GM13977 (cell line): ENCODE measurements at places on chromosomes 11 and 22.

DNA sequence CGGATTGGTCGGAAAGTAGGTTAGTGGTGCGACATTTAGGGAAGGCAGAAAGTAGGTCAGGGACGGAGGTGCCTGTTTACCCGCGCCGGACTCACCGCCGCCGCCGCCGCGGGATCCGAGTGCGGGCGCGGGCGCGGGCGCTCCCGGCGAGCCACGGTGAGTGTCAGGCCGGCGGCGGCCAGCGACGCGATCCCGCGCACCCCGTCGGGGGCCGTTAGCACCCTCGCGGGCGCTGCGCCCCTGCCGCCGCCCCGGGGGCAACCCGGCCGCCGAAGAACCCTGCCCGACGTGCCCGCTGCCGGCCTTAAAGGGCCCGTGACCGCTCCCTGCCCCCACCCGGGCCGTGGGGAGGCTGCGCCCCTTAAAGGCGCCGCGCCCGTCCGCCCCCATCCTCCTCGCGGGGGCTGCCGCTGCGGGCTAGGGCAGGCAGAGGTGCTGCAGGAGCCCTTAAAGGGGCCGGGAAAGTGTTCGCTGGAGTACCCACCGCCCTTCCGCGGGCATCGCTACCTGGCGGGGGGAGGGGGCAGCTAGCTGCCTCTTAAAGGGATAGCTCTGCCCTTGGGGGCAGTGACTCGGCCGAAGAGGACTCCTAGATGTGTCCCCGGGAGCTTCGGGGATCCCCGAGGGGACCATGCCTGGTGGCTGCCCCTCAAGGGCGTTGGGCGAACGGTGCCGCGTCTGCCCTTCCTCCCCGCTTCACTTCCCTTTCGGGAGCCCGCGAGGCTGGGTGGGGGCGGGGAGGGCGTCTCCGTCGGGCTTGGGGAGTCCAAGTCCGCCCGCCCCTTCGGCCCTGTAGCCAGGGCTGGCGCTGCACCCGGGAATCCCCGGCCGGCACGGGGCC is at the start of gene BMAL1:
Gene BMAL1 (plus strand): TSS at position 23 of the 841 bp plus-strand sequence. CDS start 76,519 bp downstream, outside the sequence.
- peak; percentile 54 for DNase-seq

GRCh38 chr11:69711822-69712801 is 8.3 kb upstream of the FGF19 start:
- no peak for DNase-seq

DNA sequence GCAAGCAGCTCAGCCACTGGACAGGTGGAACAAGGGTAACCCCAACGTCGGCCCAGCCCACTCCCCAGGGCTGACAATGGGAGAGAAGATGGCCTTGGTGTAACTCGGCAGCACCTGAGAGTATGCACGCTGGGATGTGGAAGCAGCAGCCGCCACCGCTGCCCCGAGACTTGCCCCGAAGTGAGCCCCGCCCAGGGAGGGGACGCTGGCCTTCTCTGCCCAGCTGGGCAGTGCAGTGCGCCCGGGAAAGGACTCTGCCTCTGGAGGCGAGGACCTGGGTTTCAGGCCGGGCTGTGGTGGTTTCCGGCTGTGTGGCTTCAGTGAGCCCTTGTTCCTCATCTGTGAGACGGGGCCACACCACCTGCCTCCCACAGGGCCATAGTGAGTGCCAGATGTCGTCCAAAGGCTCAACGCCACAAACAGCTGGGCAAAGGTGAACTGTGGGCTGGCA is 8.6 kb upstream of the POLDIP3 start:
- DNase-seq = no peak

GRCh38 chr11:67636962-67637361 is 2.6 kb downstream of the TBX10 start:
- DNase-seq = no peak

DNA sequence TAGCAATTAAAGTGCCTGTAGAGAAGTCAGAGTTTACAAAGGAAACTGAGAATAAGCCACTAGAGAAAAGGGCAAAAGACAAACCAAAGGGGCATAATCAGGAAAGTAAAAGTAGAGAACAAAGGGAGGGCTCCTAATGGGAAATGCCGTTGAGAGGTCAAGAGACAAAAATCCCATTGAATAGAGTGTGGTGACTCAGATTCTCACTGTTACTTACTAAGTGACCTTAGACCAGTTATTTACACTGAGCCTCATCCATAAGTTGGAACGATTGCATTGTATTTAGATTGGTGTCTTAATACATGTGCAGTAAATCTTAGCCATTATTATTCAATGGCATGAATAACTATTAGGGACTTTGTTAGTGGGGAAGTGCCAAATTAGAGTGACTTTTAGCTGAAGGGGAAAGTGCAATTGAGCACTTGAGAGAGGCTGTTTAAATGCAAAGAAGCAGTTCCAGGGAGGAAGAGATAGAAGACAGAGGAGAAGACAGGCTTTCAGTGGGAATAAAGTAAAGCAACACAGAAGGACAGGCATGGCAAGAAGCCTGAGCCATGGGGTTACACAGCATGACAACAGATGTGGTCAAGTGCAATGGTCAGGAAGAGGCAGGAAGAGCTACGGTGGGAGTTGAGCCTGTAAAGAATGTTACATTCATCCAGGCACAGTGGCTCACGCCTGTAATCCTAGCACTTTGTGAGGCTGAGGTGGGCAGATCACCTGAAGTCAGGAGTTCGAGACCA is 82.6 kb downstream of the UBASH3B start:
- no peak for DNase-seq

DNA sequence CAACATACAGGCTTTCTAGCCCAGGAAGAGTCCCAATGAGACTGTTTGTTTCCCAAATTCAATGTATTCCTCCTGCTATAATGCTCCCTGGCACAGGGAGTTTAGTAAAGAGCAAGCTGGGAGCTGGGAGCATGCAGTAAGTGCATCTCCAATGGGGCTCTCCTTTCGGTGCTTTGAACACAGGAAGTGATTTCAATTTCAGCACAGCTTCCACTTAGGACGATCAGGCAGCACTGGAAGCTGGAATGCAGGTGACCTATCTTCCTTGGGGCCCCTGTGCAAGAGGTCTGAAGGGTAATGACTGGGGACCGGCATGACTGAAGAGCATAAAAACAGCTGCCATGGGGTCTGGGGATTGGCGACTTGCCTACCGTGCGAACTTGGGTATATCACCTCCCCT is 76.0 kb downstream of the LARGE1 start:
- DNase-seq = no peak

DNA sequence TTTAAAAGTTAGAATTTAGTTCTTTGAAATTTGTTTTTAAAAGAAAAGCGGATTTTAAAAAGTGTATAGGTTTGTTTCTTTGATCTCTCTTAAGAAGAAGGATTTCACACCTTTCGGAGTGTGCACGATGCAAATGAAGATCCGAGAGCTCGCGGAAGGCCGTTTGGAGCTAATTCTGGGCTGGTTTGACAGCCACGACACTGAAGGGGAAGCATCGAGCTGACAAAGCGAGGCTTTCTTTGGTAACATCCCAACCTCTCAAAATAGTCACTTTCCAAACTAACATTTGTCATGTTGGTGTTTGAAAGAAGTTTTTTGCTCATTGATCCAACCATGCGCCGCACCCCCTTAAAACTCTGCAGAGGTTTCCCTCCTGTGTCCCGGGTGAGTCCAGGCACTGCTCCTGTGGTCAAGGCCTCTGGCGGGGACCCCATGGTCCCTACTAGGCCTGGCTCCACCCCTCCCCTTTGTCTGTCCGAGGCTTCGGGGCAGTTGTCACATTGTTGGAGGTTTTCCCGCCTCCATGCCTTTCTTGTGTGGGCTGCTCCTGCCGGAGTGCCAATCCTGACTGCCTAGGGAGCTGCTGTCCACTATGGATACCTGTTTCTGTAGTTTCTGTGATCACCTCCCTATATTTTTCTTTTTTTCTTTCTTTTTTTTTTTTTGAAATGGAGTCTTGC is 39.7 kb downstream of the MPPED1 start:
- DNase-seq = no peak

DNA sequence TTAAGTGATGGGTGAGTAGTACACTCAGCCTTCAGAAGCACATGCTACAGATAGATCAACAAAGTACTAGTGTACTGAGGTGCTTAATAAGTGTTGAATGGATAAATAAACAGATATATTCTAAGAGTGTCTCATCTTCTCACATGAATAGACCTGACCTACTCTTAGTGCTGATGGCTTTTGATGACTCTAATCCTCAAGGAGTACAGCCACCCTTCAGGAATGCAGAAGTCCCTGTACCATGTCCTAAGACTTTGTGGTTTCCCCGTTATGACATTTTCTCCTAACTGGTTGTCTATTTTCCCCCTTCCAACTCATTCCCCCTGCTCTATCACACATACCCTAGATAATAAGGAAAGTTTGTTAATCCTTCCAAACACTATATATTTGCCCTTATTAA is 61.6 kb downstream of the C11orf65 start:
- DNase-seq = no peak

- no peak for DNase-seq
Measured at GRCh38 chr11:72174302-72175070, 17.5 kb upstream of the FOLR1 start.

- DNase-seq = peak; percentile 64
Measured at GRCh38 chr11:46302866-46303265, 25.4 kb downstream of the CREB3L1 start.

DNA sequence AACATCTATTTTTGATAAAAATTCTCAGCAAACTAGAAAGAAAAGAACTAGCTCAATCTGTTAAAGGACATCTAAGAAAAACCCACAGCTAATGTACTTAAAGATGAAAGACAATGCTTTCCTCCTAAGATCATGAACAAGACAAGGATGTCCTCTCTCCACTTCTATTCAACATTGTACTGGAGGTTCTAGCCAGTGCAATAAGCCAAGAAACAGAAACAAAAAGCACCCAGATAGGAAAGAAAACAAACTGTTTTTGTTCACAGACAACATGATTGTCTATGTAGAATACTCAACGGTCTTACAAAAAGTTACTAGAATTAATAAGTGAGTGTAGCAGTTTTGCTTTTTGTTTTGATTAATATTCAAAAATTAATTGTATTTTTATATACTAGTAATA is 7.8 kb downstream of the CD3D start:
- no peak for DNase-seq

DNA sequence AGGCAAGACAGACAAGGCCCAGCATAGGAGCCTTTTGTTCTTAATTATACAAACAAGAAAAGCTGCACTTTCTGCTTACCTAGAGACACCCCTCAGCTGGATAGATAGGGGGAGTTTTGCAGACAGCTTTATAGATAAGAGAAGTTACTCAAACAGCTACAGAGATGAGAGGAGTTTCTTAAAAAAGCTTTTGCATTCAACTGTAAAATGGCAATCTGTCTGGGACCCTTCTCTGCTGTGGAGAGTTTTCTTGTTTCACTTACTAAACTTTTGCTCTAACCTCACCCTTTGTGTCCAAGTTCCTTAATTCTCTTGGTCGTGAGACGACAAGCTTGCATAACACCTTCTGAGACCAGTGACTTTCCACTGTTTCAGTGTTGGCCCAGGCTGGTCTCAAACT is 103.8 kb upstream of the CHORDC1 start:
- no peak for DNase-seq

GRCh38 chr11:10410844-10411200 is 44.2 kb upstream of the AMPD3 start:
- DNase-seq = no peak

DNA sequence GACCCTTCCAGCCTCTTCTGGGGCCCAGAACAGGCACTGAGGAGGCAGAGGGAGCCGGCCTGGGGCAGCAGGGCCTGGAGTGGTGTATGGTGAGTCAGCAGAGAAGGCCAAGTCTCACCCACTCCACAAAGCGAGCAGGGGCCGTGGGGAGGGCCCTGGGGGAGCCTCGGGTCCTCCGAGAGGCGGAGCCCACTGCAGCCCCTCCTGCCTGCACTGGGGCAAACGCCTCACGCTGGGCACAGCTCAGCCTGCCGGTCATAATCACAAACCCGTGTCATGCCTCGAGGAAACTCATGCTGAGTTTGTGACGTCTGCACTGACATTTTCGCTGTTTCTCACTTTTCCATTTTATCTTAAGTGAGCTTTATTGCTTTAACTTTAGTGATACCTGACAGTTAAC is 38.4 kb downstream of the TOLLIP start:
- DNase-seq = no peak

GRCh38 chr22:49328630-49329405 is 498.9 kb downstream of the BRD1 start:
- DNase-seq = peak; percentile 4

DNA sequence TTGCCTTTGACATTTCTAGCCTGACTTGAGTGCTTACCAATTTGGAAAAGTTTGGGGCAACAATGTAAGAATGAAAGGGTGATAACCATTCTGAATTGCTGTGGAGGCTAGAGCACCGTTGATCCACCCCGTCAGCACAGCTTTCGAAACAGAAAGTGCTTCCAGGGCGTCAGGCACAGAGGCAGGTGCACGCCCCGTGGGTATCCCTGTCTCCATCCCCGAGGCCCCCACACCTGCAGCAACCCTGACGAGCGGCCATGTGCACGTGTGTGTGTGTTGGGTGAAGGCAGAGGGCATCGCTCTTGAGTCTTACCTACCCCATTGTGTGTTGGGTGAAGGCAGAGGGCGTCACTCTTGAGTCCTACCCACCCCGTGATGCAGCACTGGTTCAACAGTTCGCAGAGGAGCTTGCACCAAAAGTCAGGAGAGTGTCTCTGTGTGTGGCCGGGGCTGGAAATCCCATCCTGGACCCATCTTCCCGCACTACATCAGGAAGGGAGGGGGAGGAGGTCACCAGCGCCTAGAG is 404.5 kb downstream of the BRD1 start:
- DNase-seq = no peak

DNA sequence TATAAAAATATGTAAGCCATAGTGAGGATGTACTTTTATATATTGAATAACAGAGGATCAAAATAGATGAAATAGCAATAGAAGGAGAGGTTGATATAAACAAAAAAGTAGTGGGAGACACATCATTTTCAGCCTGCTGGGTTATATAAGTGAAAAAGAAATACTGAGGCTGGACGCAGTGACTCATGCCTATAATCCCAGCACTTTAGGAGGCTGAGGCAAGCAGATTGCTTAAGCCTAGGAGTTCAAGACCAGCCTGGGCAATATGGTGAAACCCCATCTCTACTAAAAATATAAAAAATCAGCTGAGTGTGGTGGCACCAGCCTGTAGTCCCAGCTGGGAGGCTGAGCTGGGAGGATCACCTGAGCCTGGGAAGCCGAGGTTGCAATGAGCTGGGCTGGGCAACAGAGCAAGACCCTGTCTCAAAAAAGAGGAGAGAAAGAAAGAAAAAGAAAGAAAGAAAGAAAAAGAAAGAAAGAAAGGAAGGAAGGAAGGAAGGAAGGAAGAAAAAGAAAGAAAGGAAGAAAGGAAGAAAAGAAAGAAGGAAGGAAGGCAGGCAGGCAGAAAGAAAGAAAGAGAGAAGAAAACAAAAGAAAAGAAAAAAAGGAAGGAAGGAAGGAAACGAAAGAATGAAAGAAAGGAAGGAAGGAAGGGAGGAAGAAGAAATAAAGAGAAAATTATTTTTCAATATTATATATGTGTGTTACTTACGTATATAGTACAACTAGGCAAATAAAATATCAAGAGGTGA is 7.0 kb upstream of the P2RY2 start:
- DNase-seq = no peak
